Uterus (tissue), 4 donors: ENCODE measurements at places on chromosomes 5 and 9. TPM values are rescaled to one million over a fixed set of nuclear protein-coding genes. Genes with fewer than 3 reads are reported as not detected.

Gene ZNF658
- 27.8 TPM for total RNA-seq

Gene SHC3
- 2.2 TPM for total RNA-seq

Gene COL27A1
- 37.7 TPM for total RNA-seq

Gene CAMLG
- 47.5 TPM for total RNA-seq

Gene NR4A3
- 1.1 TPM for total RNA-seq

Gene RPS14
- total RNA-seq: 12,361 TPM

Gene ROR2
- 42.9 TPM for total RNA-seq

Gene CETN3
- total RNA-seq: 74.7 TPM

Gene SPINK6
- not detected for total RNA-seq

Gene SARDH
- not detected for total RNA-seq

Gene NINJ1
- 63.8 TPM for total RNA-seq

Gene PCDHGA11
- 13.2 TPM for total RNA-seq

Gene WDR38
- total RNA-seq: 0.79 TPM

Gene SCGB3A2
- total RNA-seq: not detected
